ENCODE measurements at places on chromosomes 7 and 10. TPM values are rescaled to one million over a fixed set of nuclear protein-coding genes. Genes with fewer than 3 reads are reported as not detected.

Gene CHAT
- total RNA-seq = not detected

Gene SERPINE1
- total RNA-seq = 5.6 TPM

Gene PRKCQ
- total RNA-seq = 21.4 TPM

Gene NEBL
- total RNA-seq = 10.5 TPM

Gene IFT22
- 17.7 TPM for total RNA-seq

Gene BMI1
- 10.7 TPM for total RNA-seq

Gene TCERG1L
- 6.9 TPM for total RNA-seq

Gene HABP2
- total RNA-seq = not detected

Gene PNLIPRP3
- total RNA-seq = not detected

GRCh38 chr7:93146036-93146435, 2.1 kb downstream of the SAMD9L start:
- DNase-seq = no peak

- DNase-seq = no peak
These were observed 151.4 kb downstream of the OAT start for GRCh38 chr10:124267231-124267885.

DNA sequence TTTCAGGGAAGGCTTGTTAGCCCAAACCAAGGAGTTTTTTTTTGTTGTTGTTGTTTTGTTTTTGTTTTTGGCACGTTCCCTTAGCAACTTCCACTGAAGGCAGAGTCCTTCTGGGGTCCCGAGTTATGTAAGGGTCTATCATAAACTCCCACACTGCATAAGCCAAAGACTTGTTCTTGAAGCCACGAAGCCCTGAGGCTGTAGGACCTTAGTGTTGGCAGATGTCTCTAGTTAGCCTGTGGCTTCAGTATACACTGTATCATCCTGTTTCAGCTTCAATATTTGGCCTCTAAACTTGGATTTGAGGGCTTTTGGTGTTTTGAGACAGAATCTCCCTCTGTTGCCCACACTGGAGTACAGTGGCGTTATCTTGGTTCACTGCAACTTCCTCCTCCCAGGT, 13.6 kb downstream of the KPNA7 start:
- DNase-seq = no peak

DNA sequence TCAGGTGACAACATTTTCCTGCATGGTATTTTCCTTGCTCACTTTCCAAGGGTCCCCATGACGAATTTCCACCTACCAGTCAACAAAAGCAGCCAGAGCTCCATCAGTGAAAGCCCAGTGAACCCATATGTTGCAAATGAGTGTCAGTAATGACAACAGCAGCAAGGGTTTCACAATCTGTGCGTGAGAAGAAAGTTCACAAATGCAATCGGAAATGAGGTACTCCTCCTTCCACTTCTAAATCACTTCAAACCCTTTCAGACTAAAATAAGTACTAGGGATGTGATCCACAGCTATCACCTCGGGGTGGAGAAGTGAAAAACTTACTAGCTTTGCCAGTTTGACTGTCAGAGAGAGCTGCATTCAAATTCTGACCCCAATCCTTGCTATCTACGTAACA, 55.6 kb upstream of the BET1 start:
- DNase-seq = no peak

DNA sequence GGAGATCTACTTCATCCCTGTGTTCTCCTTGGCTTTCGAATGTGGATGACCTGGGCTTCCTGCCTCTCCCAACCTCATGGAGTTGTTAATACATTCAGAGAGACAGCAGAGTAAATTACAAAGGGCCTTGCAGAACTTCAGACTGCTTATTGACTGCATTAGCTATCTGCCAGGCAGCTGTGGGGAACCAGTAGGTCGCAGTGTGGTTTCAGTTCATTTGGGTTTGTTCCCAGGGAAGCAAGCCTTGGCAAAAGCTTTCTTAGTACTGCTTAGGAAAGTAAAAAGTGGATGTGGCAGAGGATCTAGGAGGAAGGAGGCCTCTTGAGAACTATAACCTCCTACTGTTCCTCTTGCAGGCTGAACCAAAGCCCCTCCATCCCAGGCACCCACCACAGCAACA, 9.2 kb downstream of the NPFFR1 start:
- DNase-seq = no peak

DNA sequence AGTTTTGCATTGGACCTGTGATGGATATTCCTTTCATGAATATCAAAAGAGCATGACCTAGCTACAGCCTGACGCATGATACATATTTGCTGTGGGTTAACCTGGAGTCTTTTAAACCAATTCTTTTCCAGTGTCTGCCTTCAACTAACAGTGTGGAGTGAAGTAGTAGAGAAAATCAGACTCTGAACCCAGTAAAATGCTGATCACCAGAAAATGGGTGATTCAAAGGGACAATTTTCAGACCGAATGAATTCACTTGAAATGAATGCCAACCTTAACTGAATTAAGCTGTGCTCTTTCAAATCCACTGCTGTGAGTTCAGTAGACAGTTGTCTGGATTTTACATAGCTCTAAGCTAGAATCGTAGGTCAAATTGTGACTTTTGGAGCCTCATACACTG, 123.0 kb downstream of the CDK14 start:
- no peak for DNase-seq

- DNase-seq = no peak
These were observed 79.9 kb downstream of the CNNM2 start for GRCh38 chr10:102997998-102998397.

- peak; percentile 78 for DNase-seq
These were observed at the start of gene CBLL1 for GRCh38 chr7:107743567-107744344. CBLL1 (plus strand) TSS chr7:107744142; CDS start chr7:107744164, 22 bp downstream.

GRCh38 chr7:18320971-18321567, 174.5 kb upstream of the HDAC9 start:
- no peak for DNase-seq

DNA sequence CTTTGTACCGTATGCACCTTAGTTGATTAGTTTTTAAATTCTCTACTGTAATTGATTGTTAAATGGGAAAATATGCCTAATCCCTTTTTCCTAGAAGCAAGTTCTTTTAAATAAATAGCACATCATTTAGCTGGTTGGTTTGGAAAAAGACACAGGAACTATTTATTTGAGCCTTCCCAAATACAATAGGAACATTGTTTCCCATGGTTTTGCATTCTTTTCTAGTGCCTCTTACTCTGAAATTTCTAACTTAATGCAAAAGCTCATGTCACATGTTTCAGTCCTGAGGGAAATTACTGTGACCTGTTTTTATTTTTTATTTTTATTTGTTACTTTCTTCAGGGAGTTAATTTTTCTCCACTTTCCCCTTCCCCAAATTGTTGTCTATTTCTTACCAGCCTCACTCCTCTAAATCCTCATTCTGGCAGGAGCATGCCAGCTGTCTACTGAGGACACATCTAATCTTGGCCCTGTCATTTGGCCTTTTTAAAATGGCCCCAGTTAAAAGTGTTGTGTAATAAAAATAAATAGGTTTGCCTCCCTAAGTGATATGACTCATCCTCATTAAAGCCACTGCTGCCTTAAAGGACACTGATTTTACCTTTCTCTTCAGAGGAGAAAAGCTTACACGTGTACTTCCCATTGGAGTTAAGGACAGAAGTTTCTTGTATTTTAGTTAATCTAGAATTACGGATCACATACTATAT, 94.5 kb downstream of the PPP1R3A start:
- DNase-seq = no peak

DNA sequence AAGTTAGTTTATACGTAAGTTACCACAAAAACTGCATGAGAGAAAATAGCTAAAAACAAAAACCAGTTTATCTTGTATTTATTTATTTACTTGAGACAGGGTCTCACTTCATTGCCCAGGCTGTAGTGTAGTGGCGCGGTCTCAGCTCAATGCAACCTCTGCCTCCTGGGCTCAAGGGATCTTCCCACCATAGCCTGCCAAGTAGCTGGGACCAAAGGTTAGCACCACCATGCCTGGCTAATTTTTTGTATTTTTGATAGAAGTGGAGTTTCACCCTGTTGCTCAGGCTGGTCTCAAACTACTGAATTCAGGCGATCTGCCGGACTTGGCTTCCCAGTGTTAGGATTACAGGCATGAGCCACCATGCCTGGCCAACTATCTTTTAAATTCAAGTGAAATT, 277.4 kb downstream of the PLXDC2 start:
- no peak for DNase-seq

DNA sequence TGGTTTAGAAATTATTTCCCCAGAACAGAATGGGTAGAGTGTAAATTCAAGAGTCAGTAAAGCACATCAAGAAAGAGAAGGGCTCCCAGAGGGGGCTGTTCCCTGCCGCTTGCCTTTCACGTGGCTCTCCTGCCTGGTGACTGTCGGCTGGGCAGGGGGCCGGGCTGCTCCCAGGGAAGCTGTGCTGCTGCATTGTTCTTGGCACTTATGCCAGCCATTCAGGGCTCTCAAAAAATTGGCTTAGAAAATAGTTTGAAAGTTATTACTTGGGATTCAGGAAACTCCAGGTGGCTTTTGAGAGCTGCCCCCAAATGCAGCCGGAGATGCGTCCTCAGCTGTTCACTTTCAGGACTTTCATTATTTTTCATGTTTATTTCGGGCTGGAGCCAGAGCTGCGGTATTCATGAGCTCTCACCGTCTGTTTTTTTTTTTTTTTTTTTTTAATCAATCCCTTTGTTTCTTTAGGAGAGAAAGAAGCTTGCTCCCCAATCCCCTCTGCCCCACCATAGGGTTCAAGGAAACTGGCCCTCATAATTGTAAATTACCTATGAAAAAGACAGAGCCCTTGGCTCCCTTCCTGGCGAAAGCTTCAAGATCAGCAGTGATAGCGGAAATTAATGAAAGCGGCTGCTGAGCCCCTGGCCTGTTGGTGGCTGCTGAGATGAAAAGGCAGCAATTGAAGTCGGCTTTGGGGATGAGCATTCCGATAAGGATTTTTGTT, 94.1 kb downstream of the SORCS3 start:
- DNase-seq = peak; percentile 64

DNA sequence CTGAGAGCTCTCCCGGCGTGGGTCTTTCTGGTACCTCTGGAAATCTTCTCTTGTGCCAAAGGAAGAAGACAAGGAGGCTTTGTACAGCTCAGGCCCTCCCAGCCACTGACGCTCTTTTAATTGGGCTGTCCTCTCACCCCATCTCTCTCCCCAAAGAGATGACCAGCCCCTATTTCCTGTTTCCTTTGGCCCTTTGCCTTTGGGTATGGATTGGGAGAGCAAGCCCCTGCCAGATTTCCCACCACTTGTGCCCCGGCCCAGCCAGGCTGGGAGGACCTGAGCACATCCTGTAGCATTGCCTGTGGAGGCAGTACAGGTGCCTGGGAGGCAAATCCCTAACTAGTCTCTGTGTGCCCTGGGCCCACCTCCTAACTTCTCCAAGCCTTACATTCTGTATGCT, 5.7 kb upstream of the PLAC9 start:
- no peak for DNase-seq

GRCh38 chr10:4024027-4024426, 239.0 kb upstream of the KLF6 start:
- no peak for DNase-seq

DNA sequence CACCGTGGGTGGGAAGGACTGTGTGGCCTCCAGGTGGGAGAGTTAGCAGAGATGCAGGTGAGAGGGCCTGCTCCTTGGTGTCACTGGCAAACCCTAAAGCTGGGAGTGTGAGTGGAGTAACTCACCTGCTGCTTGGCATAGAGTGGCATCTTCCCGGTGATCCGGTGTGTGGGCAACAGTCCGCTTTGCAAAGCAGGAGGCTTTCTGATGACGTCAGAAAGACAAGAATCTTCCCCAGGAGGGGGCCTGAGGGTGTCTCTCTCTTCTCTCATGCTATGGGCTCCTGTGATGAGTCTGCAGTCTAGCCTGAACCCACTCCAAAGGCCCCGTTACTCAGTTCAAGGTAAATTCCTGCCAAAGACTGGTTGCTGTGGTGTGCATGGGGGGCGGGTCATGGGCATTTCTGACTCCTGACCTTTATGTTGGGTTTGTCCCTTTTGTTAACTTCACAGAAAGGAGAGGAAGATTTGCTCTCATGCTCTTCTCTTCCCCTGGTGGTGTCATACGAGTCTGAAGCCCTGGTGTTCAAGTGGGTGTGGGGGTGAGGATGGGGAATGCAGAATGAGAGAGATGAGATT, 187.9 kb downstream of the GATA3 start:
- no peak for DNase-seq

DNA sequence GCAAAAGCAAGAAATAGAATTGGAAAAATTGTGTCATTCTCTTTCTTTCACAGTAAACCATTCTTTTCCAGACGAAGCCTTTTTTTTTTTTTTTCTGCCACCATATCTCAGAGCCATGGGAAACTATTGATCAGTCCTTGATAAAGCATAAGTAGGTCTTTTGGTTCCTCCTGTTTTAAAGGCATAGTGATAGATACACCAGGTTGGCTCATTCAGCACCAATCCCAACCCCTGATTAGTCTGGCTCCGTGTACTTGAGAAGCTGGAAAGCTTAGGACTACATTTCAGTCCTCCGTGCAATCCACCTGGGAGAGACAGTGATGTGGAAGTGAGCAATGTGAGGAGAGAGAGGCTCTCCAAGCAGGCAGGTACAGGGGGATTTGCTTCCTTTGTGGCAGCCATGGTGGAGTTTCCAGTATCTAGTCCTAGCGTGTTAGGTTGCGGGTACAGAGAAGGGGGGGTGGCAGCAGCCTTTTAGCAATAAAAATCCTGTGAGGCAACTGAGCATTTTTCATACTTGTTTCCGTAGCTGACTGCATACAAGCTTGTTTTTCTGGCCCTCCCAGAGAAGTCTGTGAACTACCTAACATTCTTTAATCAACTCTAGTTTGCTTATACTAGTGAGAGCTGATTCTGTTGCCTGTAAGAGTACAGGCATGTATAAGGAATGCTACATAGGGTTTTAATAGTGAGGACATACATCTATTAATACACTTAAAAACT, 127.4 kb upstream of the CTTNBP2 start:
- DNase-seq = no peak

- no peak for DNase-seq
These were observed 32.5 kb upstream of the EFCAB10 start for GRCh38 chr7:105613611-105614330.

- DNase-seq = no peak
These were observed 44.1 kb upstream of the ADO start for GRCh38 chr10:62760401-62760800.

DNA sequence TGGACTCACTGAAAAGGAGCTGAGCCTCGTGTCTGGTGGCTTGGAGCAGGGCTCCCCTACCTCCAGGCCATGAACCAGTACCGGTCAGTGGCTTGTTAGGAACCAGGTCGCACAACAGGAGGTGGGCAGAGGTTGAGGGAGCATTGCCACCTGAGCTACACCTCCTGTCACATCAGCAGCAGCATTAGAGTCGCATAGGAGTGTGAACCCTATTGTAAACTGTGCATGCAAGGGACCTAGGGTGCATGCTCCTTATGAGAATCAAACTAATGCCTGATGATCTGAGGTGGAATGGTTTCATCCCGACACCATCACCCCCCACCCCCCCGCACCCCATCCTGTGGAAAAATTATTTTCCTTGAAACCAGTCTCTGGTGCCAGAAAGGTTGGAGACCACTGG, 50.4 kb downstream of the TSPAN15 start:
- no peak for DNase-seq

DNA sequence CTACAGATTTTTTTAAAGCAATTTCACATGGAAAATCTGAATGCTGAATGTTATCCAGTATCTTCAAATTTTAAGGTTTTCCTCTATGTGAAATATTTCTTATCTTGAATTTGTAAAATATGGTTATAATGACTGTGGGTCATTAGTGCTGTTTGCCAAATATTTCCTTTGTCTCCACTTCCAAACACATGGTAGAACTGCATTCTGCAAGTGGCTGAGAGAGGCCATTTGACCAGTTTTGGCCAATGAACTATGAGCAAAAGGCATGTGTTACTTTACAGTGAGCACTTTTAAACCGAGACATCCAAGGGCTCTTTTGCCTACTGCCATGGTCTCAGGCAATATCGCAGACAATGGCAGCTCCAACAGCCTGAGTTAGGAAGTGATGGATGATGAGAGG, 117.2 kb upstream of the RSU1 start:
- no peak for DNase-seq
